ENCODE measurements at places on chromosomes 3 and 15.

- DNase-seq: no peak
Observed at GRCh38 chr3:78814893-78815562, 952.8 kb downstream of the ROBO1 start.

DNA sequence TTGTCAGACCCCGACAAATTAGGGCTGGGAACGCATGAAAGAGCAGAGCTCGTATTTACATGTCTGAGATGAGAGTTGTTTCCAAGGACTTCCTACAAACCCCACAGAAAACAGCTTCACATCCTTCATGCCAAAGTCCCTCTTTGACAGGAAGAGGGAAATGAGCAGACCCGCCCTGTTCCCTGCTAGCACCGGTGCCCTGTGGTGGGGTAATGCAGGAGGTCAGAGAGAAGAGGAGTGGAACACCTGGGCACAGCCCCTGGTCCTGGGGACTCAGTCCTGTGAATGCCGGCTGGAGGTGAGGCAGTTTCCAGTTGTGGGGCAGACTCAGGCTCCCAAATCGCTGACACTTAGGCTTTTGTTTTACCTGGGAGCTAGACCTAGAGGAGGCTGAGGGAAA is 4.0 kb downstream of the PLA2G4D start:
- DNase-seq: no peak

- DNase-seq: no peak
Observed at GRCh38 chr15:82641129-82641798, 5.9 kb downstream of the CPEB1 start.

- no peak for DNase-seq
Observed at GRCh38 chr3:25532431-25533162, 104.5 kb downstream of the RARB start.

DNA sequence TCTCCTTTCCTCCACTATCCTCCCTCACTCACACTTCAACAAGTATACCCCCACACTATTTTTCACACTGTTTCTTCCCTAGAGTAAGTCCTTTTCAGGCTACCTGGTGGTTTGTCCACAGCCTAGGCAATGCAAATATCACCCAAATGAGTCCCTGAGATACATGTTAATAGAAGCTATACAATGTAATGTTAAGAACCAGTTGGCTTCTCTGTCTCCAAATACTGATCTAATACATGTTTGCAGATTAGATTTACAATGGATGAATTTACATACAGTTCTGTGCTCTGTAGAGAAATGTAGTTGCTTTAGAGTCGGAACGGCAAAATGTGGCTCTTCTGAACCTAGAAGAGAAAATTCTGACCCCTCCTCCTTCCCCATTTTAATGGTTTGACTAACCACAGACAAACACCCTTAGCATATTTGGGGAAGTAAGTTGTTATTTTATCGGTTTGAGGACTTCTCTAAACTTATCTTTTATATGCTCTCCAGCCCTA is 63.6 kb upstream of the MBNL1 start:
- no peak for DNase-seq

GRCh38 chr3:42224658-42225421 is 41.1 kb downstream of the CCK start:
- DNase-seq: no peak

GRCh38 chr15:42955518-42955917 is 34.9 kb upstream of the TTBK2 start:
- DNase-seq: no peak

DNA sequence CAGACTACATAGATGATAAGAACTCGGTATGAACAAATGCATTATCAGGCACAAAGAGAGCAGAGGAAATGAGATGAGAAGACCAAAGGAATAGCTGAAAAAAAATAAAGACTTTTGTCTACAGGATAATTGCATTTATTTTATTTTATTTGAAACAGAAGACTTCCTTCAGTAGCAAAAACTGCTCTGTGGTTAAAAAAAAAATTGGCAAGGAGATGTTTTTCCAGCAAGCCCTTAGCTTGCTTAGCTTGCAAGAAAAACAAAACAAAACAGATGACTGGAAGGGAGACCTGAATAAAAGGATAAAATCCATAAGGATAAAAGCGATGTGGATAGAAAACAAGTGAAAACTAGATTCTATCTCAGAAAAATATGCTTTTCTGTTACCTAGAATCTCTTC is 9.1 kb upstream of the PPM1L start:
- DNase-seq: no peak

DNA sequence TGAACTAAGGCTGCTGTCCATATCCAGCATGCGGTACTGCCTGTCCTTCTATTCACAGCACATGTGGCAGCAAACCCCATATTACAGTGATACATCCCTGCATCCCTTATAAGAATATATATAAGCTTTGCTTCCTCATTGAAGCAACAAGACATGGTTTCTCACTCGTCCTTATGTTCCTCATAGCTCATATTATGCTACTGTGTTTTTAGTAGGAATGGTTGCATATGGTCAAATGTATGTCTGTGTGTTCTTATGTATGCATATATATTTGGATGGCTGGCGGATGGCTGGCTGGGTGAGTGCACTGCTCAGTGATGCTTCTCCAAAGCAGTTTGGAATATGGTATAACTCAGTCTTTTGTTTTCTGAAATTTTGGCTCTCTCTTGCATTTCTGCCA is 254.9 kb downstream of the LPP start:
- no peak for DNase-seq

- DNase-seq: no peak
Observed at GRCh38 chr3:139234491-139234890, 109.3 kb upstream of the MRPS22 start.

DNA sequence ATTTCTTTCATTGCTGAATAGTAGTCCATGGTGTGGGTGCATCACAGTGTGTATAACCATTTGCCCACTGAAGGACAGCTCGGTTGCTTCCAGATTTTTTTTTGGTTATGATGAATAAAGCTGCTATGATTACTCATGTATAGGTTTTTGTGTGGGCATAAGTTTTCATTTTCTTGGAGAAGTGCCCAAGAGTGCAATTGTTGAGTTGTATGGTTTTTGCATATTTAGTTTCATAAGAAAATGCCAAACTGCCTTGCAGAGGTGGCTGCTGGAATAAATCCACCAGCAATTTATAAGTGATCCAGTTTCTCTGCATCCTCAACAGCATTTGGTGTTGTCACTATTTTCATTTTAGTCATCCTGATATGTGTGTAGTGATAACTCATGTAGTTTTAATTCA is 8.4 kb upstream of the SPESP1 start:
- no peak for DNase-seq

DNA sequence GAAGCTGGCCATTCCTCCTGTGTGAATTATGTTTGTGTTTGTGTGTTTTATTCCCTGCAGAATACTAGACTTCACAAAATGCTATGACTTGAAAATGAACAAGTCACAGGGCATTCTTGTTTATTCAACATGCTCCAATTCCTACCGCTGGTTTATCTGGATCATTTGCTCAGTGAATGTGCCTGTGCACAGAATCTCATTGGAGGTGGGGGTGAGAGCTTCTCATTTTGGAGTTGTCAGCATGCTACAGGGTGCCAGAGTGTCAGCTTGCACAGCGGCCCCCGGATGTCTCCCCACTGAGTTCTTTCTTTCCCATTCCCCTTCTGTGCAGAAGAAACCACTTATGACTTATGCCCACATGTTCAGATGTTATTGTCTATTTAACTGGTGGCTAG is 428.7 kb downstream of the ROBO2 start:
- DNase-seq: no peak

- no peak for DNase-seq
Observed at GRCh38 chr3:101828691-101829436, 20.4 kb upstream of the NFKBIZ start.

DNA sequence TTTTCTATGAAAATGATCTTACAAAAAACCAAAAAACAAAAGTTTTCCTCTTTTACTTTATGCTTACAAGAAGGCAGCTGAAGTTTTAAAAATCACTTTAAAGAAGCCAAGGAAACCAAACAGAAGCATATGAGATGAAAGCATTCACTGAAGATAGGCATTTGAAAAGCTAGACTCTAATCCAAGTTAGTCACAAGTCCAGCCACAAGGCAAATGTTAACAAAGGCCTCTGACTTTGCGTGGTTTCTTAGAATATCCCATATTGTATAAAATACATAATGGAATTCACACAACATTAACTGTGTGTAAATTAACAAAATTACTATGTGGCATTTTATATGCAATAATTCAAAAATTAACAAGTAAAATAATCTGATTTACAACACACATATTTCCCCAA is 17.7 kb downstream of the MRPL3 start:
- DNase-seq: no peak

GRCh38 chr15:68791431-68792283 is 29.0 kb downstream of the ANP32A start:
- no peak for DNase-seq

- no peak for DNase-seq
Observed at GRCh38 chr15:67100801-67101581, 35.6 kb downstream of the SMAD3 start.

DNA sequence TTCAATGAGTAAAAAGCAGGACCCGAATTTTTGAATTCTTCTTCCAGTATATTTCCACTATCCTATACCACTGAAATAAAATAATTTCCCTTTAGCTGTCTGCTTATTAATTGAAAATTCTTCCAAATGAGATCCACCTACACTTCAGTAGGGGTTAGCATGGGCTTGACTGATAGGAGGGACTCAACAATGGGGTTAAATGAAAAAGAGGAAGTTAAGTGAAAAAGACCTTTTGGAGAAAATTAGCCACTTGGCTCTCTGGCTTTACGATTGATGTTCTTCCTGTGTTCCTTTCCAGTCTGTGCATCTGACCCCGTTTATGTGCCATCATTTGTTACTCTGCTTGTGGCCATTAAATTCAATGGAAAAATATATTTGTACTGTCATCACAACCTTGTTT is 54.0 kb upstream of the GCNT3 start:
- no peak for DNase-seq

DNA sequence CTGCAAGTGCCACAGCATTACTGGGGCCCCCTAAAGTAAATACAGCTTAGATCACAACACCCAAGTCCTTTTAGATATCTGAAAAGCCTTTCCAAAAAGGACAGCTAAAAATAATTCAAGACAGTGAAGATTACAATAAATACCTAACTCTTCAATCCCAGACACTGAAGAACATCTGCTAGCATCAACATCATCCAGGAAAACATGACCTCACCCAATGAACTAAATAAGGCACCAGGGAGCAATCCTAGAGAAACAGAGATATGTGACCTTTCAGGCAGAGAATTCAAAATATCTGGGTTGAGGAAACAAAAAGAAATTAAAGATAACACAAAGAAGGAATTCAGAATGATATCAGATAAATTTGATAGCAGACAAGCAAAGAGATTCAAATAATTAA is 71.7 kb upstream of the TTC14 start:
- no peak for DNase-seq

DNA sequence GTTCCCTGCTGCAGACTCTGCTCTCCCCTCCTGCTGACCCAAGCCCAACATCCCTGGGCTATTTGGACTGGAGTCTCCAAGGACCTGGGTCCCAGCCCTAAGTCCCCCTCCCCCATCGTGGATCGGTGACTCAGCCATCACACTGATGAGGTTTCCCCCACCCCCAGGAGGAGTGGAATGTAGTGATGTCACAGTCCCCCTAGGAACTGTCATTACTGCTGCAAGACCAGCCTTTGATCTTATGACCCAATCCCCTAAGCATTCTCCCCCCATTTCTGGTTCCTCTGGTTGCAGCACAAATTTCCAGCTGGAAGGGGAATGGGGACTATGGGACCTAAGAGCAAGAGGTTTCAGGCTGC is 63.4 kb upstream of the CSPG4 start:
- no peak for DNase-seq

DNA sequence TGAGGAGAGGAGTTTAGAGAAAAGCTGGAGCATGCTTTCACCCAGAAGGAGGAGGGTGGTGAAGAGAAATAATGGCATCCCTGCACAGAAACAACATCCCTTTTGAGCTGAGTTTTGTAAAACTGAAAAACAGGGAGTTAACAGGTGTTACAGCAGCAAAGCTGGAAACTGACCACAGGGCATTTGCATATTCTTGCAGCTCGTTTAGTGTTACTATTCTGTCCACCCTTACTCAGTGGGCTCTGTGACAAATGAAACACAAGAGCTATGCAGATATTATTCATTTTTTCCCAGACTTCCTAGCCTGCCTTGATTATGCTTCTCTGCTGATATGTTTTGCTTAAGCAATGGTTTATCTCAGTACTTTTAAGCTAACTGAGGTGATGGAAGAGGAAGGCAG is 272.0 kb downstream of the NEK10 start:
- no peak for DNase-seq

GRCh38 chr3:101259485-101260341 is 60.7 kb downstream of the IMPG2 start:
- no peak for DNase-seq

DNA sequence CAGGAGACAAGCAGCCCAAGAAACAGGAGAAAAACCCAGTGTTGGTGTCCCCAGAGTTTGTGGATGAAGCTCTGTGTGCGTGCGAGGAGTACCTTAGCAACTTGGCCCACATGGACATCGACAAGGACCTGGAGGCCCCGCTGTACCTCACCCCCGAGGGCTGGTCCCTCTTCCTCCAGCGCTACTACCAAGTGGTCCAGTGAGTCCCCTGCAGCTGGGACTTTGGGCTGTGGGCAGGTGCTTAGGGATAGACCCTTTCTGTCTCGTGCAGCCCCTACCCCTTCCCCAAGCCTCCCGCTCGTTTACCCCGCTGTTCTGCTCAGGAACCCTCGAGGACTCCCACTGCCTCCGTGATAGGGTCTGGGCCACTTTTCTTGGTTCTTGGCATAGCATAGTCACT is 10.5 kb downstream of the TTLL3 start:
- no peak for DNase-seq

GRCh38 chr3:138434875-138435772 is 708 bp downstream of the ESYT3 start:
- DNase-seq: no peak

DNA sequence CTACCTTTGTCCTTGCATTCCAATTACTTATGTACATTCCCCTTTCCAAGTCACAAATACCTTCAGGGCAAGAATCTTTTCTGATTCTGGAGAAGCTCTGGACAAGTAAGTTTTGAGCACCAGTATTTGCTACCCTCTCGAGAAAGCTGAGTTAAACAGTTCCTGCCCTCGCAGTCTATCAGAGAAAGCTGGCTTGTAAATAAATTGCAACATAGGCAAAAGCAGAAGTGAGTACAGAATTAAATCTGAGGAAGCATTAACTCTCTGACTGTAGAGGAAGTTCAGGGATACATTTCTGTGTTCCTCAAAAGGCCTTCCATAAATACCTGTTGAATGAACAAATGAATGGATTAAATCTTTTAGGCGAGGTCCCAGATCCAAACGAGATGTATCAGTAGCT is 1.2 kb downstream of the OSBPL11 start:
- DNase-seq: no peak

DNA sequence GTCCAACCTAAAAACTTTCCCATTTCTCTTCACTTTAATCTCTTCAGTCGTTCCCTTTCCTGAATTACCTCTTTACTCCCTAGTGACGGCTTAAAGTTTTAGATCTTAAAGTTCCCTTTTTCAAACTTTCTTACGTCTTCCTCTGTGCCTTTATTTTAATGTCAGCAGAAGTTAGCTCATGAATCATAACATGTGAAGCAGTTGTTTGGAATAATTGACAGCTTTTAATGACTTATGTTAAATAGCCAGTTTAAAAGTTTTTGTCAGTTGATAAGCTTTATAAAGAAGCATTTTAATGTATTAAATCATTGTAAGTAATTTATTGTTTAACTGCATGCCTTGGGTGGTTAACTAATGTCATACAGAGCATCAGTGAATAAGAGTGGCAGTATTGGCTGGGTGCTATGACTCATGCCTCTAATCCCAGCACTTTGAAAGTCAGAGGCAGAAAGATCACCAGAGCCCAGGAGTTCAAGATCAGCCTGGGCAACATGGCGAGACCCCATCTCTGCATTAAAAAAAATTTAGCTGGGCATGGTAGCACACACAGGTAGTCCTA is 33.9 kb downstream of the PIK3CA start:
- no peak for DNase-seq

All from NCI-H1048 (cell line).